ENCODE measurements at places on chromosomes 3 and 15.

DNA sequence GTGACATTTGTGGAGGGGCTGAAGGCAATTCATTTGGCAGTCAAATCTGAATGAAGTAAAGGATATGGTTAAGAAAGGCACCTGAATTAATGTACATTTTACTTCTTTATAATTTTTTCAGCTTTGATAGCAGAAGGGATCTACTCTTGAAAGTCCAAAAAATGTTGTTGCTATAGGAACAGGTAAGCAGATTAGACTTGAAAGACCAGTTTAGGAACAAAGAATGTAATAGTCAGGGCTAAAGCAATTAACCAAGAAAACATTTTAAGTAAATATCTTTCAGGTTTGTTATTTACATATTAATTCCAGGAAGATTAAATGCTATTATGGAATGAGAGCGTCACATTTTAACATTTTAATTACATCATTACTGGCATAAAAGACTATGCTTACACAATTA is 1.1 kb downstream of the ATP13A4 start:
- no peak for DNase-seq

- no peak for DNase-seq
Observed at GRCh38 chr3:178777718-178778411, 241.6 kb downstream of the KCNMB2 start.

DNA sequence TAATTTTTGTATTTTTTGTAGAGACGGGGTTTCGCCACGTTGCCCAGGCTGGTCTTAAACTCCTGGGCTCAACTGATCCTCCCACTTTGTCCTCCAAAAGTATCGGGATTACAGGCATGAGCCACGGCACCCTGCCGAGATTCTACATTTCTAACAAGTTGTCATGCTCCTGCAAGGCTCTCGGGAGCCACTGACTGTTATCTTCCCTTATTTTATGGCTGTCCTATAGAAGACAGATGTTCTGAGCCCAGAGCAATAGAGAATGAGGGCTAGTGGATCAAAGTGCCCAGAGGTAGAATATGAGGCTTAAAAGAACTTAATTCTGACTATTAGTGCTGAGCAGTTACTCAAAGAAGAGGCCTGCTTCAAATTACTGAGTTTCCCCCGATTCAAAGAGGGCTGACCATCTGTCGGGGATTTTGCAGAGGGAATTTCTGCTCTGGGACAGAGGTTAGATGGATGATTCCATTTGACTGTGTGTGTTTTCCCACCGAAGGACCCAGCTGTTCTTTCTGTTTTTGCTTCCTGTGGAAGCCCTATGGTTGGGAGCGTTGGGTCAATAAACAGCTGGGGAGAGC is 39.5 kb downstream of the ITPR1 start:
- DNase-seq = no peak

DNA sequence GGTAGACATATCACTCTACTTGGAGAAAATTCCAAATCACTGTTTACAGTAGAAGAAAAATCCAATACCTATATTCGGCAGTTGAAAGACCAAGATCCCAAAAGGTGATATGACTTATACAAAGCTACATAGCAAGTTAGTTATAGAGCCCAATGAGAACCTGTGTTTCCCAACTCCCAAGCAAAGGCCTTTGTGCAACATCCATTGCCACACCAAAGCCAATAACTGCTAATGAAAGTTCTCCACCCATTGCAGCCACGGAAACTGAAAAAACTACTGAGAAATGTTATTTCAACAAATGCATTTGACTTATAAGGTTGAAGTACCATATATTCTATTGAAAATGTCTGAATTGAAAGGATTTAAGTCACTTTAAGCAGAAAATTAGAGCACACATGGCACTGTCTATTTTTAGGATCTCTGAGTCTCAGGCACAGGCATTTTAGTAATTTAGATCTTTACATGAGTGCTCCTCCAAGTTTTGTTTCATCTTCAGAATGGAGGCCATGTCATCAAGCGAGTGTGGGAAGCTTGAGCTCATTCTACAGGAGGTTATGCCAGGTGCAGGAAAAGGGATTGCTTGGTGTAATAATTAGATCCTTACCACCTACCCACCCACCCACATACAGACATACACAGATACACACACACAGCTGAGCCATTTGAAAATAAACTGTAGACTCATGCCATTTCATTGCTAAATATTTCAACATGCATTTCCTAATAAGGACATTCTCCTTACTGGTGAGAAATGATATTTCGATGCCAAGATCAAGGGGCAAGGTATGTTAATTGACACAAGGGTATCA is 19.7 kb upstream of the ANO10 start:
- no peak for DNase-seq

GRCh38 chr3:133377396-133377795 is 22.5 kb upstream of the BFSP2 start:
- no peak for DNase-seq

GRCh38 chr3:114718898-114719210 is 425.0 kb downstream of the TIGIT start:
- no peak for DNase-seq

DNA sequence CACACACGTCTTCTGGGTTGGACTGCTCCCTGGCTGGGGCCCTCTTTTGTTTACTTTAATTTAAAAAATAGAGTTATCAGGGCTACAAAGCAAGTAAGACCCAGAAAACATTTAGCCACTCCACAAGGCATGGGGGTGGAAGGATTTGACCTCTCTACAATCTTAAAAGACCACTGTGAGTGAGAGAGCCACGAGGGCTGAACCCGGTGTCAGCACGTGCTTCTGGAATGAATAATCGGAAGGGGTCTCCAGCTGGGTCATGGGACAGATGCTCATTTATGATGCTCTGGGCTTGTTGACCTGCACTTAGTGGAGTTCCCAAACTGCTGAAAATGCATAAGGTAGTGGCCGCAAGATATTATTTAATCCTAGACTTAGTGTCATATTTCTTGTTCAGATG is 52.4 kb downstream of the EIF4E3 start:
- no peak for DNase-seq

DNA sequence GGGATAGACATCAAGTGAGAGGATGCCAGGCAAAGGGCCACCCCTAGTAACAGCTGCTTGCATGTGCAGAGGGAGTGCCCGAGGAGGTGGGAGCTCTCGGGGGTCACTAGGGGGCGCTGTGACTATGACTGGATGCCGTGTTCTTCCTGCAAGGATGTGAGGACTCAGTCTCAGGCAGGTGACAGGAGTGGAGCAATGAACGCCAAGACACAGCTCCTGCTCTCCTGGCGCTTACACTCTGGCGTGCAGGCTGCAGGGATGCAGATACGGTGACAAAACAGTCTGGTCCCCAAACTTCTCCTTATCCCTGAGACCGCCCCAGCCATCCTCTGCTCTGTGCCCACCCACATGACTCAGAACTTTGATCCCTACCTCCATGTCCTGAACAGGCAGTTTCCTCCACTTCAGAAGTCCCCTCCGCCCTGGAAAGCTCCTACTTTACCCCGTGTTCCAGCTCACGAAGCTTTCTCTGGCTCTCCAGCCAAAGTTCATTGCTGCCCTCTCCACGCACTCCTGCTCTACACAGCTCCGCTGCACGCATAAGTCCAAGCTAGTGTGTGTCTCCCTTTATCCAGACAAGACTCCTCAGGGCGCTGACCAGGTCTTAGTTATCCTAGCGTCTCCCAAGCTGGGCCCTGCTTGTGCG is 14.7 kb downstream of the RHOV start:
- no peak for DNase-seq

DNA sequence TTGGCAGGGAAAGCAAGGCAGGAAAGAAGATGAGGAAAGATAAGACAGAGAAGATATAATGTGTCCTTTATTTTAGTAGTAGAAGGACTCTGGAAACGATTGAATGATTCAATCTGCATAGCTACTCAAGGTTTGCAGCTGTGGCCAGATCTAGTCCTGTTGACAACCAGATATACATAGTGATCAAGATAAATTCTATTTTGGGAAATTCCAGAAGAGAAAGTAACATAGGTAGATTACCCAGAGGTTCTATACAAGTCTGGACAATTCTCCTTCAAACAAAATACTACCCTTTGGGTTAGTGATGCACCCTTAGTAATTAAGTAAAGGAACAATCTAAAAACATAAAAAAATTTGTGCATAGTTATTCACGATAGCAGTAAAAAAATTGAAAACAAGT is 9.4 kb downstream of the TERC start:
- DNase-seq = no peak

- no peak for DNase-seq
Observed at GRCh38 chr3:117479095-117479494, 769.5 kb downstream of the TUSC7 start.

- no peak for DNase-seq
Observed at GRCh38 chr3:172096881-172097420, 57.6 kb downstream of the FNDC3B start.

DNA sequence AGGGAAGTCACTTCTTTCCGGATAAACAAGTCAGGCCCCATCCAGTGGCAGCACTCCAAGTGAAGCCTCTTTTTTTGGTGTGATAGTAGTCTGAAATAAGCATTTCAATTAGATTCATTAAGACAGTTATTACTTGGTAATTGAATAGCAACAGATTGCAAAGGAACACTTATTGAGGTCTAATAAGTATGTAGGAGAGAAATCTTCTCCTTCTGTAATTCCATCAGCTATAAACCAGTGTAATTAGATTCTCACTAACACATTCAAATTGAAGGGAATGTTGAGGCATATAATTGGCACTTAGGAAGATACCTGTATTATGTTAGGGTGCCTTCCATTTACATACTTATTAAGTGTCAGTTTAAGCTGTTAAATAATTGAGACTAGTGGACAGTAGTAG is 73.9 kb downstream of the SEMA6D start:
- DNase-seq = no peak

- no peak for DNase-seq
Observed at GRCh38 chr3:157718800-157719199, 215.6 kb upstream of the VEPH1 start.

DNA sequence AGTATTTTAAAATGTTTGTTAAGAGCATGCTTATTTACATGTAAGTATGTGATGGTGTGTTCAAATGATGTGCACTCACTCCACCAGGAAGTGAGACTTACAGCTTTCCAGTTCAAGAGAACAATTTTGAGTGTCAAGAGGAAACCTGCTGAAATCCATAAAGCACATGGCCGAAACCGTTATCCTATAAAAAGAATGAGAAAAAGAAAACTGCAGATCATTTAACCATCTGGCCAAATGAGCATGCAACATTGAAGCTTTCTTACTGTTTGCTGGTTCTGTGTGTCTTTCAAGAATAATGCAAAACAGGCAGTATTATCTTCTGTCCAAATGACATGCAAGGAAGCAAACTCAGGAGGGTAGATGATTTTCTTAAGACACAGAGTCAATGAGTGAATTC is 26.3 kb downstream of the GABRR3 start:
- no peak for DNase-seq

- no peak for DNase-seq
Observed at GRCh38 chr3:30544812-30545211, 61.6 kb upstream of the TGFBR2 start.

DNA sequence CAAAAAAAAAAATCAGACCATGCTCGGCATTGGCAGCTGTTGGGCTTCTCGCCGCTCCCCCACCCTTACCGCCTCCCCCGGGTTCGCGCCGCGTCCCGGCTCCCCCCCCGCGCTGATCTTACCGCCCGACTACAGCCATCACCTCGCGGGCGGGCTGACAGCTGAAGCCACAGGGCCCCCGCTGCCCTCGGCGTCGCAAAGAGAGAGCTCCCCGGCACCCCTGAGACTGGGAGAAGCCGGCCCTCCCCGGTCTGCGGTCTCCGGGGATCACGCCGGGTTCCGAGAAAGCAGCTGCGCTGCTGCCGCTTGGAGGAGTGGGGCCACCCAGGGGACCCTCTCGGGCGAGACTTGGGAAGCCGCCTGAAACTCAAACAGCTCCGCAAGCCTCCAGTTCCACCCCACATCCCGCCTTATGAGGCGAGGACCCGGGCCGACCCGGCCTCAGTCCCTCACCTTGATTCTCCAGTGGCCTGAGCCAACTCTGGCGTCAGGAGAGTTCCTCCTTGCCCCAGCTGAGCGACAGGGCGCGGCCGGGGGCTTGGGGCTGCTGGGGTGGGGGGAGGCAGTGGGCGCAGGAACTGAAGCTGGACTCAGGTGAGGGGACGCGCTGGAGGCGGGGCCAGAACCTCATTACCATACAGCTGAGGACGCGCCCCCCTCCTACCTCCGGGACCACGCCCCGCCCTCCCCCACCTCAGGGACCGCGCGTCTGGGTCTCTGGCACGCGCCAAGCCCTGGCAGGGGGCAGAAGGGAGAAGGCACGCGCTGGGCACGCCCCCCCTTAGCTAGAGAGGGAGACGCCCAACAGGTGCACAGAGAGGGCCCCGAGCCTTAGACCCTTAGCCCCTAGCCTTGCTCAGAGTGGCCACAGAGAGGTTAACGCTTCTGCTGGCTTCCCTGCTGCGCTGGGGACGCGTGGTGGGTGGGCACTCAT is 1.0 kb upstream of the DLL4 start:
- DNase-seq = no peak

GRCh38 chr15:87597346-87598052 is 659.0 kb downstream of the NTRK3 start:
- no peak for DNase-seq

GRCh38 chr15:92599394-92599970 is 56.1 kb downstream of the FAM174B start:
- no peak for DNase-seq

- no peak for DNase-seq
Observed at GRCh38 chr3:48685293-48685602, 467 bp downstream of the NCKIPSD start.

DNA sequence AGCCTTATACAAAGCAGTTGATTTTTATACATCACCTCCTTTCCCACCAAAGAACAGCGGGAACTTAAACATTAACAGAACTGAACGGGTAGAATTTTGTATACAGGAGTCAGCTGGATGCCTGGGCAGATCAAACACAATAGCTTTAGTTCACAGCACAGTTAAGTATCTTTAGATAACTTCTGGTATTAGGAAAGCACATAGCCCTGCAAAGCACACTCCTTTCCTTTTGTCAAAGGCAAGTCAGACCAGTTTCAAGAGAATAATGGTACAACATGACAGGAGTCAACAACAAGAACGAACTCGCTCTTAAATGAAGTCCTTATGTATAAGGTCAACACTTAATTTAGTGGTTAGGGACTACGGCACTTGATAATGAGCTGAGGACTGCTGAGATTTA is 26.3 kb downstream of the ABCC5 start:
- DNase-seq = no peak

DNA sequence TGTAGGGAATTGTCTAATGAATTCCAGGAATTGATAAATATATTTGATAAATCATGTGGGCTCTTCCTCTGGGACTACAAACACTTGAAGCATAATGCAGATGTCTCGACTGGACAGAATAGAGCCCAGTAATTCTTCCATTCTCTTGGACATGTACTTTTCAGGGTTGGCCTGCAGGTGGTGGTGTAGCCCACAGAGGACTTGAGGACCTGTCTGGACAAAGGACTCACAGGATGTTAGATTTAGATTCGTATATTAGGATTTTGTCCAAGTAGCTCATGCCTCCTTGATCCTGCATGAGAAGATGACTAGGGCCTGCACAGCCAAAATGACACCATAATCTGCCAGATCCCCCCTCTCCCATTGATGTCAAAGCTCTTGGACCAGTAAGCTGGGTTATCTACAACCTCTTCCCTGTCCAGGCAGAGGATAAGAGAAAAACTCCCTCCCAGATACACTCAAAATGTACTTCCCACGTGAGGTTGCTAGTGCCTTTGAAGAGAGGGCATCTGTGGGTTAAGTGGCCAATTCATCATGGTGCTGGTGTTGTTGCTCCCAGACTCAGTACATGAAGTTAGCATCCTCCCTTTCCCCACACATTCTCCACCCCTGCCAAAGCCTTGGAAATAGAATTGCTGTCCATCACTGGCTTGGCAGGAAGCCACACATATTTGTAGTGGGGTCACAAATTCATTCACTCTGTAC is 88.6 kb upstream of the ZNF280D start:
- no peak for DNase-seq

Measured in cortex of kidney (tissue), 1 donor.